ENCODE measurements at places on chromosomes 12 and 14.

DNA sequence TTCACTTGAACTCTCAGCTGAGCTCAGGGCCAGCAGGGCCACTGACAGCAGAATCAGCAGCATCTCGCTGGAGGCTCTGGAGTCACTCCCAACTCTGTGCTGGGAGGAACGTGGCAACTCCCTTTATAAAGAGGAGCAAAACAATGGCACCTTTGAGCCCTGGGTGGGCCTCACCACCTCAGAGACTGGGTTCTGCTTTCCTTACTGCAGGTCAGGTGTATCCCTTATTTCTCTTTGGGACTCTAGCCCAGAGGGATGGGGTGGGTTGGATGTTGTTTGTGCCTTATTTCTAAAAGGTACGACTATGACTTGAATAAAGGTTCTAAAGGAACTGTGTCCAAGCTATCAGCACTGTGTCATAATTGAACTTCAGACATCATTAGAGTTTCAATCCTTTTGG, at the start of gene PRB4:
PRB4 (minus strand) TSS at position 101 of the 400 bp plus-strand sequence; CDS start at position 63, 38 bp downstream.
- DNase-seq: no peak

DNA sequence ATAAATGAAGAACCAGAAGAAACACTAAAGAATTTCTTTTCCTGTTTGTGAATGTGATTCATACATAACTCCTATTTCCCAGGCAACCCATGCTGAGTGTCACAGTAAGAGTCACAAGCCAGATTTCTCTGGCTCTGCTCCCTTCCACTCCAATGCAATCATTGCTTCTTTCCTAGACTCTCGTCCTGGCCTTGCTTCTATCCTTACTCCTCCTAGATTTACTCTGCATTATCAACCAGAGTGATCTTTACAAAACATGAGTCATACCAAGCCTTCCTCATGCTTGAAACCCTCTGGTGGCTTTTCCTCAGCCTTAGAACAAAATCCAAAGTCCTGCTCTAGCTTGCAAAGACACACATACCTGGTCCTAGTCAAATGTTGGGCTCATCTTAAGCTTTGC, 13.3 kb downstream of the IL22 start:
- no peak for DNase-seq

DNA sequence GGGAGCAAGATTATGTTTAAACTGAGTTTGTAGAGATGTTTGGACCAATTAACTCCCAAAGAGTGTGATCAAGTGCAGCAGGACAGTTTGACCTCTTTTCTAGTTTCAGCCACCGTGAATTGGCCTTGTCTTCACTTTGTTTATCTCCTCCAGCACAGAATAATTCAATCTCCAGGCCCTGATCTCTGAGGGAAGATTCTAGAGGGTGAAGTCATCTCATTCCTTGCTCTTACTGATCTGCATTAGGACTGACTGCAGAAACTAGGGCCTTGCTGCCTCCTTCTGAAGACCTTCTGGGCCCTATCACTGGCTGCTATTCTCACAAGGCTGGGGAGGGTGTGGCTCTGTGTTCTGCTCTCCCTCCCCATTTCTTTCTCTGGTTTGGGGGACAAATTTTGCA, 29.4 kb downstream of the C12orf75 start:
- no peak for DNase-seq

- DNase-seq: no peak
Measured at GRCh38 chr14:95465358-95465757, 51.1 kb downstream of the SYNE3 start.

DNA sequence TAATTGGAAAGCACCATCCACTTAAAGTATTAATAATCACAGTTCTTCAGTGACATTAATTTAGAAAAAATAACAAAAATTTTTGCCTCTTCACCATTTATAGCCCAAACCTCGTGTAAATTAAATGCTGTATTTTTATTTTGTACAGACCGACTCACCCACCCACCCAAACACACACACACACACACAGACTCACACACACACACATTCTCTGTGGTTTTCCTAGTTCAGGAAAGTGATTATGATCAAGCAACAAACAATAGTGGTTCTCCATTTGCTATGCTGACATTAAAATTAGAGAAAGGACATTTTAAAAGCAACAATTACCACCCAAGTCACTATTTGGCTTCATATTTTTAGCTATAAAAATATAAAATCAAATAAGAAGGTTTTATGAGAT, 112.5 kb upstream of the FLRT2 start:
- no peak for DNase-seq

DNA sequence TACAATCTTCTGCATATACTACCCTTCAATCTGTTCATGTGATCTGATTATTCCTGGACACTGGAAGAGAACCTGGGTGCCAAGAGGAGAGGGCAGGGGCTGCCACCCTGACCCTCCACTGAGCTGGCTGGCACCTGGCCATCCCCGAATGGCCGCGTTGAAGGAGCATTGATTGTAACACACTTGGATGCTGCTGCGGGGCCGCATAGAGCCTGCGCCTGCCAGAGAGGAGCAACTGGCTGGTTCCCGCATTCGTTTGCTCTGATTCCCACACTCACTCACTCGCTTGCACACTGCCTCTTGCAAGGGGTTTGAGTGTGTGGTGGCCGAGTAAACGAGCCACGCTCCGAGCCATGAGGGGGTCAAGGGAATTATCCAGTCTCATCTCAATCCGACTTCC, 32.4 kb downstream of the PSEN1 start:
- no peak for DNase-seq

DNA sequence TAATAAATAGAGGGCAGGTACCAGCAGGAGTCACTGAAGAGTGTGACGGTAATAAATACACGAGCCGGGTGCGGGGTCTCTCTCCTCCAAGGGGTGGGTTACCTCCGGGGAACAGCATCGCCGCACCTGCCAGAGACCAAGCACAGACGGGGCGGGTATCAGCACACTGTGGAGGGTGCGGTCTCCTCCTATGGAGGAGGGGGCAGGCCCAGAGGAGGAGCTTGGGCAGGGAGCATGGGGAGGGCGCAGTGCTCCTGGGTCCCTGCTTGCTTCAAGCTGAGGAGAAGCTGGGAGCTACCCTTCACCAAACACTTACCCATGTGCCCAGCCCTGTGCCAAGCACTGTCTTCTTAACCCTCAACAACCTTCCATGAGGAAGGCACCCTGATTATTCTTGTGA, 12.8 kb downstream of the PGF start:
- DNase-seq: no peak

- no peak for DNase-seq
Measured at GRCh38 chr12:108584456-108585065, 13.3 kb downstream of the TMEM119 start.

DNA sequence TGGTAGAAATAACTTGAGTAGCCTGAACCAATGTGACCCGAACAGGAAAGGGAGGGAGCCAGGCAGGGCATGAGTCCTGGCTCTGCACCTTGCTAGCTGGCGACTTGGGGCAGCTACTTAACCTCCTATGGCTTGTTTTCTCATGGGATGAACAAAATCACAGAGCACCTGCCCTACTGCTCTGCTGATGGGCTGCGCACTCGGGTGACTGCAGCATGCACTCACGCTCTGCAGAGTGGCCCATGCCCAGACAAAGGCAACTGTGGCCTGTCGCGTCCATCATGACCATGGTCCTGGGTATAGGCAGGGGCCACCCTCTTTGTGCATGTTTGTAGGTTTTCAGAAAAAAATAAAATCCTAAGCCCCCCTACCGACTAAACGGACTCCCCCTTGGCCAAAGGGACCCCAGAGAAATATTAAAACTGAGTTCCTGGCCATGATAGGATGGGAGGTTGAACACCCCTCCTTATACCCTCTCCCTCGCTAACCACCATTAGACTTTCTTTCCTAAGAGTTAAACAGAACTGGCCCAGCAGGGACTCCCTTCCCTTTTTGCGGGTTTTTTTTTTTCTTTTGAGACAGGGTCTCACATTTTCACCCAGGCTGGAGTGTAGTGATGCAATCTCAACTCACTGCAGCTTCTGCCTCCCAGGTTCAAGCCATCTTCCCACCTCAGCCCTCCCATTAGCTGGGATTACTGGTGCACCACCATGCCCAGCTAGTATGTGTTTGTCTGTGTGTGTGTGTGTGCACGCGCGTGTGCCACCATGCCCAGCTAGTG, 32.5 kb downstream of the VWF start:
- no peak for DNase-seq

- peak; percentile 24 for DNase-seq
Measured at GRCh38 chr12:117231750-117232149, 41.5 kb upstream of the FBXO21 start.

DNA sequence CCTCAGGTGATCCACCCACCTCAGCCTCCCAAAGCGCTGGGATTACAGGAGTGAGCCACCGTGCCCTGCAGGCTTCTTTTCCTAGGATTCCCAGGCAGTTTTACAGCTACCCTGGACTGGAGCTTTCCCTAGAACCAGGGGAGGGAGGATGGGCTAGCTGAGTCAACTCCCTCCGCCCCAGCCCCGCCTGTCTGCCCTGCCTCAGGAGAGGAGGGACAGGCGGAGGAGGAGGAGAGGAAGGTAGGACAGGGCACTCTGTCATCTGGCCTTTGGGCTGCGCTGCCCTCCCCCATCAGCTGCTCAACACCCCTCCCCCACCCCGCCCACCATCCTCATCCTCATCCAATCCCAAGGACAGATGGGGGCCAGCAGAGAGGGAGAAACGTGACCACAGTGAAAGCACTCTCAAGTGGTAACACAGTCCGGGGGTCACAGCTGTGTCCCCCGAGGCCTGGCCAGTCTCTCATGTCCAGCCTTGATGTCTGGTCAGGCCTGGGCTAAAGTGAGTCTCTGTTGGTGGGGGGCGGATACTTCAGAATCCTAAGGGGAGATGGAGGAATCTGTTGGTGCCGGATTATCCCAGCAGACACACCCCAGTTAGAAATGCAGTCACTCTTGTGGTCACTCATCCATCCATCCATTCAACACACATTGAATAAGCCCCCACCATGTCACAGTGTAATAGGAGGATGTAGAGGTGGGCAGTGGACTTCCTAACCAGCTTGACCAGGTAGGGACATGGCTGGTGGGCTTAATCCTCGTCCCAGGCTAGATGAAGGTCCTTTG, 12.3 kb downstream of the FIGNL2 start:
- DNase-seq: no peak

DNA sequence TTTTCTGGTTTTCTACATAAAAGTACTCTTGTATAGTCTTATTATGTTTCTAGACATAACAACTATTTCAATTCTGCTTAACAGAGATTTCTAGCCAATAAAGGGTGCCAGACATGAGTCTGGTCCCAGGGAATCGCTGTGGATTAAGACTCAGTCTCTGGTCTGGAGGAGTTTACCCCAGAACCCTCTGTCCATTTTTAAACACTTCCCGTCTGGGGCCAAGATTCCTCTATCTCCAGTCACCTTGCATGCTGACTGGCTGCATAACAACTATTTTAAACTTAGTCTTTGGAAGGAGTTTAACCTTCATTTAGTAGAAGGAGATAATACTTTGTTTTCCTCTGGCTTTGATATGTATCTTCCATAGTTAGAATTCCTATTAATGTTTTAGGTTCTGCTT, 163.1 kb upstream of the IFNG-AS1 start:
- no peak for DNase-seq

GRCh38 chr14:22380571-22381407, 208.2 kb downstream of the DAD1 start:
- no peak for DNase-seq

DNA sequence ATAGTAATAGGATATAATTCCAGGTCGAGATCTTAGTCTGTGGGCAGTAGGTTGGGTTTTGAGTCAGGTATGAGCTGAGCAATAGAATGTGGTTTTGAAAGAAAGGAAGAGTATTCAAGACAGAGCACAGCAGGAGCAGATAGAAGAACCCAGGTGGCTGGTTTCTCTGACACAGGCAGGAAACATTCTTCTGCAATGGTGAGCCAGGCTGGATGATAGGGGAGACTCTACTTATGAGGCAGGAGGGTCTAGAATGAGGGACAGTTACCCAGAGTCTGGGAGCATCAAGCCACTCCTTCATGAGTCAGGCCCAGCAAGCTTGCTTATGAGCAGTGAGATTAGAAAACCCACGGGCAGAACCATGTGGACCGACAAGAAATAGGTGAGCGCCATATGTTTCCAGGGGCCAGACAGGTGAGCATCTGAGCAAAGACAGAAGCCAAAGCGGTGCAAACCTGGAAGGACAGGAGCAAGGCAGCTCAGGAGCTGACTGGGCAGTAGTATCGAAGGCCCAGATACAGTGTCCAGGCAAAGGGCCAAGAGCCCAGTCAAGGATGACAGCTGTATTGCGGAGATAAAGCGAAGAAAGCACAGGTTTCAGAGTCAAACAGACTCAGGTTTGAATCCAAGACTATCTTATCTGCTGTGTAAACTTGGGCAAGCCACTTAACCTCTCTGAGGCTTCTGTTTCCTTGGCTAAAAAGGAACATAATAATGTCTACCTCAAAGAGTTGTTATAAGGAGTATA, 22.5 kb upstream of the PCNX1 start:
- DNase-seq: no peak

DNA sequence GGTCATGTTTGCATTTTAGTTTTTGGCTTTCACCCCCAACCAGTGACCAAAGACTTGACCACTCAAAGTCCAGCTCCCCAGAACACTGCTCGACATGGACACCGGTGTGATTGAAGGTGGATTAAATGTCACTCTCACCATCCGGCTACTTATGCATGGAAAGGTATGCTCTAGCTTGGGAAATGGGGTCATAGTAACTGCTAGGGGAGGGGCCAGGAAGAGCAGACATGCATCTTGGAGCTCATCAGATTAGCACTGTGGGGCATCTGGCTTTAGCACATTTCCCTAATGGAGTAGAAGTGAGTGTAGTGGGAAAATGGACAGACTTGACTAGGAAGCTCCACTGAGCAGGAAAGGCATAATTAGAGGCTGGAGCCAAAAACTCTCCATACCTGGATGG, 2.8 kb downstream of the PCBP2 start:
- DNase-seq: no peak

DNA sequence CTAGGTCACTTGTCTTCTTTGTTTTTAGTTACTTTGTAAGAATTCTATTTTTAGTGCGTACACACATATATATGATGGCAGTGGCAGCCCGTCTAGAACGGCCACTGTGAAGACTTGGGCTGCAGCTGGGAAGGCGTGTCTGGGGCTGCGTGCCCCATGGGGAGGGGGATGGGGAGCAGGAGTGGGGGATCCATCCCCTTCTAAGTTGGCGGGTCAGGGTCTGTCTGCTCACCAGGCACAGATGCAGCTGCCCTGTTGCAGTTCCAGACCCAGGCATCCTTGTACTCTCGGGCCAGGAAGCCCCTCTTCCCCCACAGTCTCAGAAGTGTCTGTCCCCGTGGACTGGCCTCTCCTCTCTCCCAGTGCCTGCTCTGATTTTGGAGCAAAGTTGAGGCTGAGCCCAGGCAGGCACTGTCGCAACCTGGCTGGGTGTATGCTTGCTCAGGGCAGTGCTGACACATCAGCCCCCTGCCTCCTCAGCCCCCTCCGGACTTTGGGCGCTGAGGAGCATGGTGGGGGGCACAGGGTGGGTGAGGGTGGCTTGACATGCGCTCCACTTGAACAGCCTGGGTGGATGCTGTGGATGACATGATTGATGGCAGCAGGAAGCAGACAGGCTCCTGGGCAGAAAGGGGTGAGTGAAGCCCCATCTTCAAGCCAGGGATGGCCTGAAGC, 271.2 kb upstream of the NAV3 start:
- no peak for DNase-seq

DNA sequence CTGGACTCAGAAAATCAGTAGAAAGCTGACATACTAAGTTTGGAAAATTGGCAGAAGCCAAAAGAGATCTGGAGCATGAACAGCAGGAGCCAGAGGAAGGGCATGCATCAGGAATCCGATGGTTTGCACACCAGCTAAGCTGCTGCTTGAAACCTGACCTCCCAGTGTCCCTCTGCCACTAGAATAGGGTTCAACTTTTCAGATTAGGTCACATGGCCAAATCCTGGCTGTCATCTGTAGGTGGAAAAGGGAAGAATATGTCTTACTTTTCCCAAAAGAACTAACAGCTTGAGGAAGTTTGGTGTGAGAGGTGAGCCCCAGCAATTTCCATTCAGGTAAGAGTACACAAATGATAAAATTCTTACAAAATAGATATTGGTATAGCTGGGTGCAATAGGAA, 732.6 kb downstream of the RERGL start:
- no peak for DNase-seq

All from HCT116 (cell line).